ENCODE measurements at places on chromosomes 6 and 20.

DNA sequence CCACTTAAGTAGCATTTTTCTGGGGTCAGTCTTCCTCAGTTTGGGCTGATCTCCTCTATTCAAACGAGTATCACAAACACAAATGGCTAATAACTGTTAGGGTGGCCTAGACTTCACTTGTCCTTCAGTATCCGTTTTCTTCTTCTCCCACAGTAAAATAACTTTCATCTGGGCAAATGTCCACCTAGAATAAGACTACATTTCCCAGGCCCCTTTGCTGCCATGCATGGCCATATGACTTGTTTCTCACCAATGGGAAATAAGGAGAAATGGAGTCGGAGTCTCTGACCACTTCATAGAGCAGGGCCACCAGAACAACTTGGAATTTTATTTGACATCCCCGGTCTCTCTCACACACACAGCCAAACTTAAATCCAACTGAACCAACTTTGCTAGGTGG lies 51.4 kb downstream of the SULF2 start:
- DNase-seq = no peak

DNA sequence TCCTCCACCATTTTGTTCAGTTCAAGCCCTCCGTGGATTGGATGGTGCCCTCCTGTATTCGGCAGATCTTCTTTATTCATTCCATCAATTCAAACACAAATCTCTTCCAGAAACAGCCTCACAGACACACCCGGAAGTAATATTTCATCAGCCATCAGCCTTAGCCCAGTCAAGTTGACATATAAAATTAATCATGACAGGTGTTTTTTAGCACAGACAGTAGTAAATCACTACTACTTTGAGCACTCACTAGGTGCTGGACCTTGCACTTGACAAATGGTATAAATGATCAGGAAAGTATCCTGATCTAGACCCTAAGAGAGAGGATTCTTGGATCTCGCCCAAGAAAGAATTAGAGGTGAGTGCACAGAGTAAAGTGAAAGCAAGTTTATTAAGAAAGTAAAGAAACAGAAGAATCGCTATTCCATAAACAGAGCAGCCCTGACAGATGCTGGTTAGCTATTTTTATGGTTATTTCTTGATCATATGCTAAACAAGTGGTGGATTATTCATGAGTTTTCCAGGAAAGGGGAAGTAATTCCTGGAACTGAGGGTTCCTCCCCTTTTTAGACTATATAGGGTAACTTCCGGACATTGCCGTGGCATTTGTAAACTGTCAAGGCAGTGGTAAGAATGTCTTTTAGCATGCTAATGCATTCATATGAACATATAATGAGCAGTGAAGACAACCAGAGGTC lies 194.6 kb upstream of the LAMP5 start:
- DNase-seq = no peak

- no peak for DNase-seq
Measured at GRCh38 chr6:69894578-69895347, 28.4 kb downstream of the COL19A1 start.

DNA sequence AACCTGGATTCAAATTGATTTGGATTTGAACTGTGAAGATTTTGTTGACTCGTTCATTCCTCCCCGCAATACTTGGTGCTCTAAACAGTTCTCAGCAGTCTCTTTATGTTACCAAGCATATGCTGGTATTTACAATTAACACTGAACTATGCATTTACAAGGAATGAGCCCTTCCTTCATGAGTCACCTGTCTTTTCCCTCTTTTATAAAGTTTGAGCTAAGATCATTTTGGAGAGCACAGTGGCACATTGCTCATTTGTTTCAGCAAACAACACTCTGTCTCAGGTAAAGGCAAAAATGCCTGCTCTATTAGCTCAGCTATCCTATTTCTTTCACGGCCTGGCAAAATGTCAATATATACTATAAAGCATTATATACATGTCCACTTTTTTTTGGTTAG lies 285.4 kb downstream of the PHACTR1 start:
- no peak for DNase-seq

DNA sequence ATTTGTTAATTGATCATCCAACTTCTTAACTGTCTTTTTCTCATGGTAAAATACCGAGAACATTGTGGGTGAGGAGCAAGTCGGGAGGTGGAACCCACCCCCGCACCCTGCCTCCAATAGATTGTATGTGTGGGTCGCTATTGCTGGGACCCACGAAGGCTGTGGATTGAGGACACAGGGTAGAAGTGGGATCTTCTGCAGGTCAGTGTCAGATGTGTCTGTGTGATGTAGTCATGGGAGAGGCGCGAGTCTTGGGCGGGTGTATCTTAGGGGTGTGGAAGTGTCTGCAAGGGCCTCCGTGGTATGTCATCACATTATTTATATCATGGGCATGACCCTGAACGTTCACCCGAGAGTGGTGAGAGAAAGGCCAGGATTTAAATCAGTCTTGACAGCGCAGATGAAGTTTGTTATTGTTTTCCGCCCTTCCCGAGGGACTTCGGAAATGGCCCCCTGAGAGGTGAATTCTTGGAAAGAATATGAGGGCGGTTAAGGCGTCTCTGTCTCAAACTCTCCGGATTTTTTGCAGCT lies 472 bp upstream of the PAQR8 start:
- no peak for DNase-seq

DNA sequence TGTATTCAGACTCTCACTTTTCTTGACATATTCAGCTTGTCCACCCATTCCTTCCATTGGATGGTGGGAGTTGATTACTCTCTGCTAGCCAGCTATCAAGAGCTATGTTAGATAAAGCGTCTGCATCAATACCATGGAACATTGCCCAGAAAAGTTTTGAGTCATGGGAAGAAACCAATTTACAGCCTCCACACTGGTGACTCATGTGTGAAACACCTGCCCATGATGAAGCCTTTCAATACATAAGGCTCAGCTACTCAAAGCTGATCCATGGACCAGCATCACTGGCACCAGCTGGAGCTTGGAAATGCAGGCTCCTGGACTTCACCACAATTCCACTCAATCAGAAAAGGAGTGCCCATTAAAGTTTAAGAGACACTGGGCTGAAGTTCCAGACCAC lies 16.1 kb downstream of the PLA2G7 start:
- no peak for DNase-seq

DNA sequence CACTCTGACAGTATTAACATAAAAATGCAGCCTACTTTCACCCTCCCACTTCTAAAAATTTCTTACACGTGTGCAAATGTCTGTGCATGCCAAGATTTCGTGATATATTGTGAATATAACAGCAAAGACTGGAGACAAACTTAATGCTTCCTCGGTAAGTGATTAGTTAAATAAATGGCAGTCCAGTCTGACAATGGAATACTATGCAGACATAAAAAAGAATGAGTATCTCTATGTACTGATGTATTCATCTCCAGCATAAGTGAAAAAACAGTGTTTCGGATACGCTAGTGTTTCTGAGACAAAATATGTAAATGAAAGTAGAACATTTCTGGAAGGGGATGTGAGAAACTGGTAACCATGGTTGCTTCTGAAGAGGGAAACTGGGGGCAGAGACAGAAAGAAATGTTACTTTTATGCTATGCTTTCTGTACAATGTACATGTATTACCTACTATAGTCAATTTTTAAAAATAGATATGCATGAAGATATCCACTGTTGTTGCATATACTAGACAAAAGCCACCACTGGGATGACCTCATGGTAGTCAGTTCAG lies 7.0 kb downstream of the SLC22A23 start:
- no peak for DNase-seq

DNA sequence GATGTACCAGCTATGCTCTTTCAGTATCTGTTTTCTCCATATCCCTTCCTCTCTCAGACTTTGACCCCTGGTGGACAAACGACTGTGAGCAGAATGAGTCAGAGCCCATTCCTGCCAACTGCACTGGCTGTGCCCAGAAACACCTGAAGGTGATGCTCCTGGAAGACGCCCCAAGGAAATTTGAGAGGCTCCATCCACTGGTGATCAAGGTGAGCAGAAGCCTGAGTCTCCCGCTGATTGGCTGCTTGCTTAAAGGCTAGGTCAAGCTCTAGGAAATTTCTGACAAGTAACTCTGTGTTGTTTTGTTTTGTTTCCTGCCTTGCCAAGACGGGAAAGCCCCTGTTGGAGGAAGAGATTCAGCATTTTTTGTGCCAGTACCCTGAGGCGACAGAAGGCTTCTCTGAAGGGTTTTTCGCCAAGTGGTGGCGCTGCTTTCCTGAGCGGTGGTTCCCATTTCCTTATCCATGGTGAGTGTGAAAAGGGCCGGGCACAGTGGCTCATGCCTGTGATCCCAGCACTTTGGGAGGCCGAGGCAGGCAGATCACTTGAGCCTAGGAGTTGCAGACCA lies 28.6 kb downstream of the C6orf89 start:
- DNase-seq = no peak

DNA sequence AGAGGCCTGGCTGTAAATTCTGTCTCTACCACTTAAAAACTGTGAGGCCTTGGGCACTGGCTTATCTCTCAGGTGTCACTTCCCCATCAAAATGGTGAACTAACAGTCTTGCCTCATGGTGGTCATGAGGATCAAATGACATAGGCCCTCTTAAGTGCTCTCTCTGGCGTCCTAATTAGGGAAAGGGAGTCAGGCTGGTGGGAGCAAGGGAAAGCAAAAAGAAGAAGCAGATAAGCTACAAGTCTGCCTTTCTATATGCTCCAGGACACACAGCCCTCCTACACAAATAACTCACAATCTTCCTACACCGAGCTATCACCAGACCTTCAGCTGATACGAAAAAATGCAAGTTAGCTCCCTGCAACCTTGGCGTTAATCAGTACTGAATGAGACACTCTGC lies 19.5 kb upstream of the SLC22A16 start:
- DNase-seq = no peak

DNA sequence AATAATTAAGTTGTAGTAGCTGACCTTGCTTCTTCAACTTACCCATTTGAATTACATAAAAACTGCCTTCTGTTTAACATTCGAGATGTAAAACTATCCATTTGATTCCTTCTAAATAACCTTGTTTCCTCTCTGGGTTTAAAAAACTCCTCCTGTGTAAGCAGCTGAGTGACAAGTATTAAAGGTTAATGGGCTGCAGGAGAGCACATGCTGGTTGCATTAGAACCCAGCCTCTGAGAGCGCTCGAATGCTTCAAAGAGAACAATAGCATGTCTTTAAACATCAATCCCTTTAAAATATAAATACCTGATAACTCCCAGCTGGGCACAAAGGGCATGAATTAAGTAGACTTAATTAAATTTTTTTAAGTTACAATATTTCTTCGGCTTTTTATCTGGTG lies 215.8 kb downstream of the EYA4 start:
- no peak for DNase-seq

- DNase-seq = no peak
Measured at GRCh38 chr6:87164506-87164905, 9.1 kb downstream of the ZNF292 start.

- no peak for DNase-seq
Measured at GRCh38 chr6:747921-748320, 55.0 kb upstream of the EXOC2 start.

- no peak for DNase-seq
Measured at GRCh38 chr6:170098428-170099170, 192.3 kb downstream of the DLL1 start.

Measured in GM12892 (cell line).